ENCODE measurements at places on chromosomes 4 and X. TPM values are rescaled to one million over a fixed set of nuclear protein-coding genes. Genes with fewer than 3 reads are reported as not detected.

Gene DCLK2
- total RNA-seq: 4.6 TPM

Gene NAA11
- not detected for total RNA-seq

Gene ATG4A
- total RNA-seq: 28.7 TPM

Gene ARAF
- 58.6 TPM for total RNA-seq

Gene SORBS2
- total RNA-seq: 82.5 TPM

Gene SPACA5
- total RNA-seq: not detected

Gene CCSER1
- 1.8 TPM for total RNA-seq

Gene BCORL1
- total RNA-seq: 13.1 TPM

DNA sequence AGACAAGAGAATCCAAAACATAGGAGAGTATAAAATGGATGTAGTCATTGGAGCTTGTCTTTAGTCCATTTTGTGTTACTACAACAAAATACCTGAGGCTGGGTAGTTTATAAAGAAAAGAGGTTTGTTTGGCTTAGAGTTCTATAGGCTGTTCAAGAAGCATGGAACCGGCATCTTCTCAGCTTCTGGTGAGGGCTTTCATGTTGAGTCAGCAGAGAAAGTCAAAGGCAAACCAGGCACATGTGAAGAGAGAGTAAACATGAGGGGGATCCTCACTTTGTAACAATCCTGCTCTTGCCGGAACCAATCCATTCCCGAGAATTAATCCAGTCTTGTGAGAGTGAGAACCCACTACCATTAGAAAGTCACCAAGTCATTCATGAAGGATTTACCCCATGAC lies 8.1 kb upstream of the HCCS start:
- H3K27me3 ChIP-seq: no peaks in the 10 kb centered on the region
- no peaks in the 10 kb centered on the region for H3K36me3 ChIP-seq
- H3K4me1 ChIP-seq: peaks cover 4% of the 10 kb centered on the region
- DNase-seq: no peak
- no peak overlapping the region for H3K27ac ChIP-seq

GRCh38 chr4:33996075-33996718 lies 2248.1 kb downstream of the ARAP2 start:
- no peaks in the 10 kb centered on the region for H3K36me3 ChIP-seq
- no peak overlapping the region for H3K27ac ChIP-seq
- no peaks in the 10 kb centered on the region for H3K4me1 ChIP-seq

DNA sequence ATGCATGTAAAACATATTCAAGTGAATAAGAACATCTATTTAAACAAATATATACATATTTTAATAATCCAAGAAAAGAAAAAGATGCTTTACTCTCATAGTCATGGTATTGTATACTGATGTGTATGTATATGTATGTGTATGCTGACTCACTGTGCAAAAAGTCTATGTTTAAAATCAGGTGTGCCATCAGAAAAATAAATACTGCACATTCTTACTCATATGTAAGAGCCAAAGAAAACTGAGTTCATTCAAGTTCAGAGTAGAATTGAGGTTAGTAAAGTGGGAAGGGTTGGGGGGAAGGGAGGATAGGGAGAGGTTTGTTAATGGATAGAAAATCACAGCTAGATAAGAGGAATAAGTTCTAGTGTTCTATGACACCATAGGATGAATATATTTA lies 403.9 kb upstream of the SMIM31 start:
- H3K27me3 ChIP-seq: no peaks in the 10 kb centered on the region
- no peaks in the 10 kb centered on the region for H3K36me3 ChIP-seq
- no peak for DNase-seq
- H3K4me1 ChIP-seq: no peaks in the 10 kb centered on the region

- no peak overlapping the region for H3K4me3 ChIP-seq
- no peaks in the 10 kb centered on the region for H3K27me3 ChIP-seq
- no peaks in the 10 kb centered on the region for H3K36me3 ChIP-seq
These were observed 176.2 kb upstream of the TACR3 start for GRCh38 chr4:103895876-103896465.

DNA sequence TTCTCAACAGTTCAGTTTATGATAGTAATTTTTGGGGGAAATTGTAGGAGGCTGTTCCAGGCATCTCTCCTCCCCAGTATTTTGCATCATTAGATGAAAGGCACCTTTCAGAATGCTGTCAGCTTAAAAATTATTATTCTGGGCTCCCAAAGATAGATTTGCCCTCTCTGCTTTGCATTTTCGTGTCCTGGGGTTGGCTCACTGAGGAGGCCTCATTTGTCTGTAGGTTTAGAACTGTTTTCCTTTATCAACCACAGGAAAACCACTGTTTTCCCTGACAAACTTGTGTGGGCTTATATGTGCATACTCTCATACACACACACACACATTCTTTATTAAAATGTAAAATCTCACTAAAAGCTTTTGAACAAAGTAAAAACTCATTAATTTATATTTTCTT lies 197.2 kb upstream of the VCX3A start:
- no peak for DNase-seq
- H3K36me3 ChIP-seq: no peaks in the 10 kb centered on the region
- no peaks in the 10 kb centered on the region for H3K4me1 ChIP-seq
- no peak overlapping the region for H3K27ac ChIP-seq
- H3K27me3 ChIP-seq: no peaks in the 10 kb centered on the region

DNA sequence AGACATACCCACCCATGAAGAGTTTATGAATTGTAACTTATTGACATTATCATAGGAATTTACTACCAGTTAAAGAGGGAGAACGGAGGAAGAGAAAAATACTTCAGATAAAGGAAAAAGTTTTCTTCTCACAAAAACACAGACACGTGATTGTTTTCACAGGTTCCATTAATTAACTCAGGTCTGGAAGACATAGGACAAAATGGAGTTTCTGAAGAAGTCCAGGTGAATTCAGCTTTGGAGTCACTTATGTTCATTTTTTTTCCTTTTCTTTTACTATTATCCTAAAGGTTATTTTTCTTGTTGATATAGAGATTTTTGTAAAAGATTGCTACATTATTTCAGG lies 20.5 kb downstream of the NIPAL1 start:
- no peaks in the 10 kb centered on the region for H3K36me3 ChIP-seq
- no peaks in the 10 kb centered on the region for H3K4me1 ChIP-seq
- H3K27ac ChIP-seq: no peak overlapping the region
- no peak overlapping the region for H3K4me3 ChIP-seq

DNA sequence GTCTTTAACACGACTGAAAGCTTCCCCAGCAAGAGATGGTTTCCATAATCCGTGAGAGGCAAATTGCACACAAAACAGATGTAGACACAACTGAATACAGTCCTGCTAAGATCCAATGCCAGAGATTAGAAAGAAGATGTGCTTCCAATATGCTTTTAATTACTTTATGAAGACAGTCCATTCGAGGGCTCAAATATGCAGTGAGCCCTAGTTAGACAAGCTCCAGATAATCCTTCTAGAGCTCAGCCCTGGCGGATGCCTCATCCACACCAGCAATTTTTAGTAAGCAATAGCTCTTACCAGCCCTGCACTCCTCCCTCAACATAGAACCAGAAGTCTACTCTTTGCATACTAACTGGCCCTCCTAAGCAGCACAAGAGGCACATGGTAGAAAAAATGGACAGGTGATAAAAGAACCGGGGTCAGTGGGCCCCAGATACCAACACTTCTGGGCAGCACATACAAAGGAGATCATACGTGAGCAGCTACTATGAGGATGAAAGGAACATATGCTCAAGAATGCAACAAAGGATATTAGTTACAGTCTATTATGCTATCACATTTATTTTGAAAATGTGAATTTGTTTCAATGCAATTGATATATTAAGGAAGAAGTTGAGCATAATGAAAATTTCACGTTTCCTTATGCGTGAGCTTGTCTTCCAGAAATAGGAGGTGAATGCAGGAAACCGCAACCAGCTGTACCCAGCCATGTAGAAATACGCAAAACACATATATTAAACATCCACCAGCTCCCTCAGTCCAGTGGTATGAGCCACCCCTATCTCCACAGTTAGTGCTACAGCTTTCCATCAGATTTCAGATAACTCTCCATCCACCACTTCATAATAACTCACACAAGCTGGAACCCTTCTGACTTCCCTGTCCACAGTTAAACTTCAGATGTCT lies 34.3 kb downstream of the GPC4 start:
- no peak for DNase-seq
- H3K4me1 ChIP-seq: no peaks in the 10 kb centered on the region
- no peaks in the 10 kb centered on the region for H3K36me3 ChIP-seq
- H3K27me3 ChIP-seq: no peaks in the 10 kb centered on the region

DNA sequence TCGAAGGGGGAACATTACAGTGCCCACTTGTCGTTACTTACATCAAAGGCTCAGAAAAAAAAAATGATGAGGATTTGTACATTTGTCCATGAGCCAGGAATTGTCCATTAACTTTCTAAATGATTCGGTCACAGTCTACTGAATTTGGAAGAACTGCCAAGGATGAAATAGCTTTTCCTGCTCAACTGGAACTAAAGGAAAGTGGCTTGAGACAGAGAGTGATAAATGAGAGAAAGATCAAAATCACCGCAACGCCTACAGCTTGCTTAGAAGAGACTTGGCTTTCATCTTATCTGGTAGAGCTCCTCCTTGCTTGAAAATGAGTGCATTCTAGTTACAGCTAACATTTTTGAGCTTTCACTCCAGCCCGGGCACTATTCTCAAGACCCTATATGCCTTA lies 55.5 kb upstream of the ADGRG2 start:
- H3K27me3 ChIP-seq: no peaks in the 10 kb centered on the region
- DNase-seq: no peak
- no peaks in the 10 kb centered on the region for H3K4me1 ChIP-seq
- no peak overlapping the region for H3K4me3 ChIP-seq

- no peak overlapping the region for H3K4me3 ChIP-seq
- no peak for DNase-seq
- no peak overlapping the region for H3K27ac ChIP-seq
- no peaks in the 10 kb centered on the region for H3K36me3 ChIP-seq
These were observed 38.6 kb upstream of the SORCS2 start for GRCh38 chr4:7153711-7154110.

DNA sequence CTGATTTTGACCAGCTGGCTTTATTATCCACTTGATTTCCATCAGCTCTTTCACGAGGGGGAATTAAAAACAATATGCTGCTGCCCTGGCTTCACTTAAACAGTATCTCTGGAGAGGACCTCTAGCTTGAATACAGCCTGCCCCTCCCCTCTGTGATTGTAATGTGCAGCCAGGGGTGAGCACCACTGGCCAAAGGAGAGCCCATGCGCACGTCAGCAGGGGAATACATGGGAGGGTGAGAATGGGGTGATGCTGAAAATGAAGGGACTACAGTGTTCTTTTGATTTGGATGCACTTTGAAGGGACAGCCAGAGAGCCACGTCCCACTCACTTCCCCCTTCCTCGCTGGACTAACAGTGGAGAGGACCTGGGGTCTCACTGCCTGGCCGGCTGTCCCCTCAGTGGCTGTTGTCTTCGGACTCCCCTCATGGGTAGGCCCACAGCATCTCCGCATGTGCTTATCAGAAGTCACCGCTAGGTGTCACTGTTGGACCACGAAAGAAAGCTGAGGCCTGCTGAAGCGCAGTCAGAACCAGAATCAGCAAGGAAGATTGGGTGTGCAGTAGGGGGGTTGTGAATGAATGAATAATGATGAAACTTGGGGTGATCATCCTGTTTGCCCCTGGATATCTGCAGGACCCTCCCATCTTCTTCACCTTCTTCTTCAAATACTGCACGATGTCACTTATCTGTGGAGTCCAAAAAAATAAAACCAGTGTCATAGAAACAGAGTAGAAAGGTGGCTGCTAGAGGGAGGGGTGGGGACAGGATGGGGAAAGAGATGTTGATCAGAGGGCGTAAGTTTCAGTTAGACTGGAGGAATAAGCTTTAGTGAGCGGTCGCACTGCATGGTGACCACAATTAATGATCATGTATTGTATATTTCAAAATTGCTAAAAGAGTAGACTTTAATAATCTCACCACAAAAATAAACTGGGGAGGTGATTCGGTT lies 32.8 kb downstream of the CLCN4 start:
- H3K36me3 ChIP-seq: no peaks in the 10 kb centered on the region
- H3K27me3 ChIP-seq: no peaks in the 10 kb centered on the region
- peaks cover 4% of the 10 kb centered on the region for H3K4me1 ChIP-seq
- H3K4me3 ChIP-seq: no peak overlapping the region
- H3K27ac ChIP-seq: peak overlapping the region; percentile 49

GRCh38 chr4:88158038-88158488 lies 376 bp downstream of the ABCG2 start:
- no peak overlapping the region for H3K27ac ChIP-seq
- no peaks in the 10 kb centered on the region for H3K27me3 ChIP-seq
- no peaks in the 10 kb centered on the region for H3K36me3 ChIP-seq
- peak overlapping the region; percentile 48 for H3K4me3 ChIP-seq
- DNase-seq: no peak

DNA sequence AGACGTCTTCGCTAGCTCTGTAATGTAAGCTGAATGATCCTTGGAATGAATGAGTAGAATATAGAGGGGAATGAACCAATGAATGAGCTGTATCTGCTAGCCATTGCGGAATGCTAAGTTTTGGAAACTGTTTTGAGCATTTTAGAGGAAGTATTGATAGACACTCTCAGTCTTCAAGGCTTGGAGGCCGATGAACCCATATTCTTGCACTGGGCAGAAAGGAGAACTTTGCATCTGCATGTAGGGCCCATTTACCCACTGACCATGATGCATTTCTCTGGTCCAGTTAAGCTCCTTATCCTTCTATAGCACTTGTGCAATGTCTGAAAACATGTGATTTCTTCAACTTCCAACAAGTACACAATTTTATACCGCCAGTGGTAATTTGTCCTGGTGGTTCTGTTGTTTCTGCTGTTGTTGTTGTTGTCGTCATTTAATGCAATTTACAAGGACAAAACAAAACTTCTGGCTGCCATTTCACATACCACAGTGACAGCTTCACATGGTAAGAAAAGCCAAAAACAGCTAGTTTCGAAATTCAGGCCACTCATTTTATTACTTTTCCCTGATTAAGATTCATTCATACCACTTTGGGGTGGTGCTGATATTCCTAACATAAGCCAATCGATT lies 85.0 kb upstream of the MTM1 start:
- H3K27ac ChIP-seq: no peak overlapping the region
- H3K4me1 ChIP-seq: no peaks in the 10 kb centered on the region
- DNase-seq: no peak
- H3K27me3 ChIP-seq: no peaks in the 10 kb centered on the region

DNA sequence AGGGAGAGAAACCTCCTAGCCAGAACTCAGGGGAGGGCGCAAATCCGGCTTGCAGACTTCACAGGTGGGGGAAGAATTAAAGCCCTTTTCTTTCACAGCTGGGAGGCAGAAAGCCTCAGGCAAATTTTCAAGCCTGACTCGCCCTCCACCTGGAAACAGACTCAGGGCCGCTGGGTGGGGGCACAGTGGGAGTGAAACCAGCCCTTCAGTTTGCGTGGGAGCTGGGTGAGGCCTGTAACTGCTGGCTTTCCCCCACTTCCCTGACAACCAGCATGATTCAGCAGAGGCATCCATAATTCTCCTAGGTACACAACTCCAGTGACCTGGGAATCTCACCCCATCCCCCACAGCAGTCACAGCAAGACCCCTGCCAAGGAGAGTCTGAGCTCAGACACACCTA lies 206.9 kb upstream of the INTU start:
- H3K4me3 ChIP-seq: no peak overlapping the region
- no peaks in the 10 kb centered on the region for H3K36me3 ChIP-seq
- no peak overlapping the region for H3K27ac ChIP-seq
- no peak for DNase-seq
- no peaks in the 10 kb centered on the region for H3K27me3 ChIP-seq
